ENCODE measurements at places on chromosomes 11 and 22.

DNA sequence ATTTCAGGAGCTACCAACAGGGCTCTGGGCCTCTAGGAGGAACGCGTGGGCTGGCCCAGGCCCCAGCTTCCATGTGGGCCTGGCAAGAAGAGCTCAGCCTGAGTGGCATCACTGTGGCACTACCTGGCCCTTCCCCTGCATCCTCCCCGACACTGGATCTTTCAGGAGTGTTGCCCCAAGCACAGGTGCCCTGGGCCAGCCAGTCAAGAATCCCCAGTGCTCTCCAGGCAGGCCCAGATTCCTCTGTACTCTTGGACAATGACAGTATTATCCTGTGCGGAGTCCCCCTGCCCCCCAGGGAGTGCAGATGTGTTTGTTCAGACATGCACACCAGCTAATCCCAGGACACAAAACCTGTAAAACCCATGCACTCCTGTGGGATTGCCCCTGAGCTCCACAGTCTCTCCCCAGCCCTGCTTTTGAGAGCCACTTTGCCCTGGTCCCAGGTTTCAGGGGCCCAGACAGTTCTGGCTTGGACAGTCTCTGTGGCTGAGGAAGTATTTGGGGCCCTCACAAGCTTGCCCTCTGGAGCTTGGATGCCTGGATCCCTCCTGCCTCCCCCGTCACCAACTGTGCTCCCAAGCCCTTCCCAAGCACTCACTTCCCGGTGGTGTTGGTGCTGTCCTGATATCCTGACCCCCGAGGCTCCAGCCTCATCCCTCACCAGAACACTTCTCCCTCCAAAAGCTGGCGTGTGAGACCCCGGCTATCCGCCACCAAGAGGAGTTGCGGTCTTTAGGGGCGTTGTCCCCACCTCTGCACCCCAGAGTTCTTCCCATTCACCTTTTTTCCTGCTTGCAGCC lies 39.9 kb downstream of the KCNC1 start:
- no peak for DNase-seq

DNA sequence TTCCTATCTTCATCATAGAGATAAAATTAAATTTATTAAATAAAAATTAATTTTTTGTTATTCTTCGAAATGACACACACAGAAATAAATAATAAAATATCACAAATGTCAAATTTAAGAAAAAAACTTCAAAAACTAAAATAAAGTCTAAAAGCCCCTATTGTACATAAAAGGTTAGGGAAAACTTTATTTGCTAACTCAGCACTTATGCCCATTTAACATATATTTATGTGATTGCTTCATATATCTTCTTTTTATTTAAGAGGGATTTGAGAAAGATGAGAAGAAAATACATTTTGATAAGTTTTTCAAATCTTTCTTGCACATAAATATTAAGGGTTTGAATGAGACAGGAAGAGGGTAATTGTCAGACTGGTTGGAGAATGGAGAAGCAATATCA lies 2350.4 kb upstream of the RAG2 start:
- no peak for DNase-seq

GRCh38 chr11:116842117-116842516 lies 4.7 kb upstream of the APOA1 start:
- no peak for DNase-seq

DNA sequence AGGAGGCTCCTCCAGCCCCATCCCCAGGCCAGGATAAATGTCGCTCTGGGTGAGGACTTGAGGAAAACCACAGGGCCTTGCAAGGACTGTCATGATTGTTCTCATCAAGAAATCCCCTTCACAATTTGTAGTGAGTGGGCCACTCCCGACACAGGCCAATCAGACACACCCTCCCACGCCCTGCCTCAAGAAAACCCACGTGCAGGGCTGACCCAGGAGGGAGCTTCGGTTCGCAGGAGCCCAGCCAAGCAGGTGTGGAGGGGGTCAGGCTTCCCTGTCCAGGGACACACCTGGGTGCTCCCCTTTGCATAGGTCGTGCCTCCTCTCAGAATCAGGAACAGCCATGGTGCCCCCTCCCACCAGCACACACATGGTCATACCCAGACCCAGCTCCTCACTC lies 43.2 kb downstream of the SHANK2 start:
- DNase-seq = no peak

GRCh38 chr22:39287076-39287725 lies 32.2 kb downstream of the RPL3 start:
- no peak for DNase-seq

DNA sequence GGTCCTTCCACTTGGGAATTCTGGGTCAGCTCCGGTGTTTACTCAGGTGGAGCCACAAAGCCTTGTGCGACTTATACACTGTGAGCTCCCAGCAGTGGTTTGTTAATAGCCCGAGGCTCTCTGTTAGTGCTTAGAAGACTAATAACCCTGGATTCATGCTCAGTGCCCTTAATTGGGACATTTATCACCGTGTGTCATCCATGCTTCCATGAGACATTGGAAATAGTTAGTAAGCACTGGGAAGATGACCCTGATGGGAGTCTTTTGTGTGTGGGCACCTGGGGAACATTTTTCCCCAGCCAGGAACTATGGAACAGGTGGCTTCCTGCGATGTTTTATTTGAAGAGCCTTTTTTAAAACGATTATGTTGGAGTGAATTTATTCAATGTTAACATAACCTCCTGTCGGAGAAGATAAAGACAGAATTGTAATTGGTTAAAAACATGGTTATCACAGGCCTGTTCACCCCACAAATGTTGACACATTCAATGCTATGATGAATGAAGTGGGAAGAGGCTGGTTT lies 188.9 kb downstream of the MYO18B start:
- no peak for DNase-seq

- no peak for DNase-seq
Measured at GRCh38 chr22:39298241-39298987, 21.0 kb downstream of the RPL3 start.

GRCh38 chr11:70317581-70318305 lies 47.3 kb downstream of the PPFIA1 start:
- no peak for DNase-seq

DNA sequence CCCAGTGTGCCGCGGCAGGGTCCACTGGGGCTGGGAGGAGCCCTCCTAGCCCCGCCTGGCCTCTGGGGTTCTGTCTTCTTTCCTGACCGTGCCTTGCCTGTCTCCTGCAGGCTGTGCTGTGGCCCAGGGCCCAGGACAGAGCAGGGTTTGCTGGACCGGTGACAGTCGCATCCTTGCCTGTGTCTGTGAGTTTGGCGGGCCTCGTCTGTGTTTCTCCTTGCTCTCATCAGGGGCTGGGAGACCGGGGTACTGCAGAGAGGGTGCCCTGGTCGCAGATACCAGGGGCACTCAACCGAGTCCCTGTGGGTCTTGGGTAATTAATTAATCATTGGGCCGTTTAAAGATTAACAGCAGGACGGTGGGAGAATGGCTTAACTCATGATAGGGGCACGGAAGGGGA lies 29.9 kb downstream of the RPL3 start:
- no peak for DNase-seq

DNA sequence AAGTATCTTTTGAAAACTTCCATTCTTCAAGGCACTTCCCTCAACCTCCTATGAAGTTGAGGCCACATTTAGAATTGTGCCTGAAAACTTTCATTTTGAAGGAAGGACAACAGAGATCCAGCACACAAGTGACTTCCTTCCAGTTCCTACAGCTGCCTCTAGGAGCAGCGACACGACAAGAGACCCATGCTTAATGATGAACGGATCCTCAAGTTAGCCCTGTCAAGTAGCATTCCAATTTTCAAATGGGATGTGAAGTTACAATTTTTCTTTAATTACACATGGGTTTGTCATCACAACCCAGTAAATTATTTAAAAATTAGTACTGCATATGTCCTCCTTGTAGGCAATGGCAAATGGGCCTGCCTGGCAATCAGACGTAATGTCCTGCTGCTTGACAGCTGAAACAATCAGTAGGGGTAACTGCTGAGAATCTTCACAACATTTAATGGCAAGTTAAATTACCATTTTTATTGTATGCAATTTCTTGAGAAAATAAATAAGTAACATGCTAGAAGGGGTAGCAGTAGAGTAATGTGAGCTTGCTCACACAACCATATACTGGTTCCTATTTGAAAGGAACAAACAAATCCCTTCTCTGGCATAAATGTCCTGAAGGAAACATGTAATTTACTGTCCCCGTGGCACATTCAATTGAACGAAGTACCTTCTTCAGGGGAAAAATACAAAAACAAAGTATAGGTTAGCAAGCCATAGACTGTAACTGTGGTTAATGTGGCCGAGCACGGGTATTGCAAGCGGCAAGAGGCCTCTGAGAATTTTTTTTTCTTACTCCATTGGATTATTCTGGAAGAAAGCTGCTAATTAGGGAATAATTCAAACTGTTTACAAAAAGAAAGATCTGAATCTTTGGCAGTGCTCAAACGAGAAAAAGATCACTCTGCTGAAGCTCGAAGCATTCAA lies 288.3 kb downstream of the CADM1 start:
- DNase-seq = no peak

DNA sequence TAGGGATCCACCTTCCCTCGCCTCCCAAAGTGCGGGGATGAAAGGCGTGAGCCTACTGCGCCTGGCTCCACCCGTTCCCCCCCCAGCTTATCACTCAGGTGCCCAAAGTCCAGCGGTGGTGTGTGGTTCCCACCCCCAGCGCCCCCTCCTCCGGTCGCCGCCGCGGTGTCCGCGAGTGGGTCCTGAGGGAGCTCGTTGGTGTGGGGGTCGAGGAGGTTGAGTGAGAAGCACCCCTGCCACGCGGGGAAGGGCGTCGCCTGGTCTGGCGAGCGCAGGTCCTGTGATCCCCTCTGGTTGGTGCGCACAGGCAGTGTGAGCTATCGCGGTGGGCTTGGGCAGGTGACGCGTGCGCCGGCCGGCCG lies 3900.6 kb upstream of the OR11H1 start:
- DNase-seq = no peak

GRCh38 chr11:119608201-119608600 lies 120.8 kb downstream of the NECTIN1 start:
- DNase-seq = no peak

DNA sequence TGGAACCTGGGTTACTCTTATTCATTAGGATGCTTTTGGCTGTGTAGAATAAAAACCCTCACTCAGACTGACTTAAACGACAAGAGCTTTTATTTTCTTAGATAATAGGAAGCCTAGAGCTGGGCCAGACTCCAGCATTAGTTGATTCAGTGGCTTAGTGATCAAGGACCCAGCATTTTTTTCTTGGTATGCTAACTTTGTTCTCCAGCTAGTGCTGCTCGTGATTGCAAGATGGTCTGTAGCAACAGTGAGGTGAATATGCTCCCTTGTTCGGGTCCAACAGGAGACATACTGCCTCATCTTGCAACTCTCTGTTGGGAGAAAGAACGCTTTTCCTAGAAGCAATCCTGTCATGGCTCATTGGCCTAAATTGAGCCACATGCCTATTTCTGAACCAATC lies 33.4 kb downstream of the INSC start:
- no peak for DNase-seq

DNA sequence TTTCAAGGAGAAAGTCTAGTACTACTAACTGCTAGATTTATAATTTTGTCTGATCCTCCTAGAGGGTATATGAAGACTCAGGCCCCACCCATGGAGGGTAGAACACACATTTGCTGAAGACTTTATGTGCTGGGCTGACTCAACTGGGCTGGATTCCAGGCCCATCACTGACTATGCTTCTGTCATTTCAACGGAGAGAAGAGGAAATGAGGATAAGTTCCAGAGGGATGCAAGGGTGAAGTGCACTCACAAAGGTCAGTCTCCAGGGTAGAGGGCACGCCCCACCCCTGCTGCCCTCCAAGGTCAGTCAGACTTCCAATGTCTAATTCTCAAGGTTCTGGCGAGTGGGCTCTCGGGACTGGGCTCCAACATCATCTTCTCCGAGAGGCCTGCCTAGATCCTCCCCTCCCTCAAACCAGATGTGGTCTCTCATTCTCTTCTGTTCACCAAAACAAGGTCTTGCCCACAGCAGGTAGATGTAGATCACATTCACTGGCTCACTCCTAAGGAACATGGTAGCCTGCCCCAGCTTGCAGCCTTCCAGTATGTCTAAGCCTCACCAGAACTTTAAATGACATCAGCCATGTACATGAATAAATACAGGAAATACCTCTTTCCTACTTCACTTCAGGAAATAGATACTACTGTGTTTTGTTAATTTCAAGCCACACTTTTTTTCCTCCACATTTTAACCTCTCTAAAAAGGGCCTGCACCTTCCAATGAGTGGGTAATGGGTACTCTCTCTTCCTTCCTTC lies 7.3 kb upstream of the C11orf86 start:
- DNase-seq = no peak

DNA sequence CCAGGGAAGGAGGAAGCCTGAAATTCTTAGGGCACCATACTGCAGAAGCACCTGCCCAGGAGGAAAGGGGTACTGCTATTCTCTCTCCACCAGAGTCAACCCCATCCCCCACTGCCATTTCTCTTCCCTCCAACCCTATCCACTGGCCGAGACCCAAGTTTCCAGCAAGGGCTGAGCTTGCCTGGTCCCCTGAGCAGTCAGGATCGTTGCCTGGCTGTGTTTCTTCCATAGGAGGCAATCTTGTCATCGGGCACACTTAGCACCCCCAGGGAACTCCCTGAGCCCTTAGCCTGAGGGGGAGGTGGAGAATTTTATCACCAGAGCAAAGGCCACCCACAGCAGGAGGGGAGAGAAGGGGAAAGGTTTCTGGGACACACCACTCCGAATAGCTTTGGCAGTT lies 115.8 kb upstream of the NECTIN1 start:
- DNase-seq = no peak

GRCh38 chr22:38104084-38104483 lies 6.4 kb downstream of the BAIAP2L2 start:
- no peak for DNase-seq

- DNase-seq = no peak
Measured at GRCh38 chr22:37880668-37881440, 25.2 kb upstream of the MICALL1 start.

- DNase-seq = no peak
Measured at GRCh38 chr22:47287516-47287915, 525.1 kb downstream of the TBC1D22A start.

DNA sequence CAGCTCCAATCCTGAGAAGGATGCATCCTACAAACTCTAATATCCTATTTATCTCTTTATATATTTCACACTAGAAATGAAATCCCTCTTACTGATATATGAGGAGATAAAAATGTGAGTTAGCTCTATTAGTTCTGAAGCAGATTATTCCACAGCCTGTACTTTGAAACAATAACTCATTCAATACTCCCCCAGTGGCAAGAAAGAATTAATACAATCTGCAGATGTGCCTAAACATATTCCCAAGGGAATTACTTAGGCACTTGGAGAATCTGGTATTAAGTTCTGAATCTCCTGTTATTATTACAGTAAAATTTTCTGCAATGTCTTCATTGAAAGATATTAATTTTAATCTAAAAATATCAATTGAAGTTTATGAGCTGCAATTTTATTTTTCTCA lies 59.4 kb downstream of the DDI1 start:
- no peak for DNase-seq

- DNase-seq = no peak
Measured at GRCh38 chr11:115084231-115084630, 405.9 kb downstream of the NXPE2 start.

- no peak for DNase-seq
Measured at GRCh38 chr11:134951305-134951700, 539.3 kb upstream of the B3GAT1 start.

DNA sequence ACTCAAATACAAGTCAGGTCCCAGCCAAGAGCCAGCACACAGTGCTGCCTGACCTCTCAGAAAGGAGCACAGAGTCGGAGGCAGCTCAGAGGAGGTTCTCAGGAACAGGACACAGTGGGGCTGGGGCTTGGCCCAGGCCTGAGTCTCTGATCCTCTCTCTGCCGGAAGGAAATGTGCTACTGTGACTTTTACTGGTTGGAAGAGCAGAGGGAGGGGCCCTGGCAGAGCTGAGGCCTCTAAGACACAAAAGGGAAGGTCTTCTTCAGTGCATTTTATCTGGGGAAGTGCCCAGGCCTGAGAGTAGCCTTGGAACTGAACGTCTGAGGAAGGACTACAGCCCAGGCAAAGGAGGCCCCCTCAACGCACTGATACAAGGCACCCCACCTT lies 16.2 kb upstream of the CASTOR1 start:
- no peak for DNase-seq
